IPS DF 6.9 (cell line): ENCODE measurements at places on chromosomes 12 and 14.

DNA sequence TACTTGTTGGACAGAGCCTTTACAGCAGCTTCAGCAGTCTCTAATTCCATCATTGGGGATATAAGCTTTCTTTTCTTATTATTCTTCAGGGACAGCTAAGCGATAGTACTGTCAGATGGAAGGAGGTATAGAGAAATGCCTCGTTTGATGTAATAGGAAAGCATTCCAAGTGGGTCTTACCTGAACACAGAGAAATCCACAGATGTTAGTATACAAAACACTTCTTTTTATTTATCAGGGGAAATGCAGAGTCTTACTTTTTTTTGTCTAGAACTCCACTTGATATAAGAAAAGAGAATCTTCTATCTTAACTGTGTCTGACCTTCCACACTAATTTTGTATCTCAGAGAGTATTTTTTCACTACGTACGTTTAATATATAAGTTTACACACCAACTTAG lies 1.9 kb downstream of the SYT1 start:
- DNase-seq, result no peak

GRCh38 chr14:45070215-45070614 lies 13.7 kb upstream of the PRPF39 start:
- no peak for DNase-seq

GRCh38 chr14:53516261-53516774 lies 363.2 kb upstream of the DDHD1 start:
- DNase-seq, result no peak

DNA sequence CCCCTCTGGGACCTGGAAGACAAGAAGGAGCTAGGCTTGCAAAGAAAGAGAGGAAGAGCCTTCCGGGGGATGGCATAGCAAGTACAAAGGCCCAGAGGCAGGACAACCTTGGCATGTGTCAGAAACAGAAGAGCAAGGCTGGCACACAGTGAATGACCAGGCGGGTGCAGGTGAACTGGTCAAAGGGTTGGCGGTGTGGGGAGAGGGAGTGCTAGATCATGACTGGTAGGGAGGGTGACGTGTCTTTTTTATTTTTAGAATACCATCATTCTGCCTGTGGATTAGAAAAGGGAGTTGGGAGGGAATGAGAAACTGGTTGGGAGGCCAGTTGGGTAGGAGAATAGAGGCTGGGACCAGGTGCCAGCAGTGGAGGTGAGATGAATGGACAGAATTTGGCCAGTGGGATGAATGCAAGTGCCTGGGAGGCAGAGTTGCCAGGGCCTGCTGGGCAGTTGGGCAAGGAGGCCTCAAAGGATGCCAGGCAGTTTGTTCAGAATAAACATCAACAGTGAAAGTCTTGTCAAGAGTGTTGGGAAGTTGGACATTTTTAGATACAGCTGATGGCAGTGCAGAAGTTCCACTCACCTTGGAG lies 168.3 kb downstream of the CACNA1C start:
- no peak for DNase-seq

GRCh38 chr14:36346052-36346451 lies 25.6 kb upstream of the MBIP start:
- DNase-seq, result no peak

DNA sequence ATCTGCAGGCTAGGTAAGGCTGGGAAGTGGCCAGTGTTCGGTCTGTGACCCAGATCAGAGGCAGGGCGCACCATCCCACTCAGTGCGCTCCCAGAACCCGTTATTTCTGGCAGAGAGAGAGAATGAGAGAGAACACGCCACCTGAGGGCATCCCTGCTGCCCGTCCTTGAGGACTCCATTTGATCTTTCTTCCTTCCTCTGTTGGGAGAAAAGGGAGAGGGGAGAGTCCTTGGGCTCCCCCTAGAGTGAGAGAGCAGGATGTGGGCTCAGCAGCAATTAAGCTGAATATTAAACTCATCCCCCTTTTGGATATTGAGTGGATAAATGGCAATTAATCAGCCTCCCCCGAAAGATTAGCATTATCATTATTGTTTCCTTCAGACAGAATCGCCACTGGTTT lies 70.6 kb downstream of the IFT43 start:
- peak; percentile 31 for DNase-seq

GRCh38 chr14:36665887-36666415 lies 4.3 kb downstream of the PAX9 start:
- no peak for DNase-seq

GRCh38 chr12:14532152-14532551 lies 35.5 kb downstream of the PLBD1 start:
- DNase-seq, result no peak

- no peak for DNase-seq
Measured at GRCh38 chr14:36916668-36917067, 255.0 kb downstream of the PAX9 start.

GRCh38 chr12:108779998-108780688 lies 48.8 kb upstream of the CORO1C start:
- no peak for DNase-seq

GRCh38 chr12:124519746-124520145 lies 47.7 kb downstream of the NCOR2 start:
- DNase-seq, result no peak

DNA sequence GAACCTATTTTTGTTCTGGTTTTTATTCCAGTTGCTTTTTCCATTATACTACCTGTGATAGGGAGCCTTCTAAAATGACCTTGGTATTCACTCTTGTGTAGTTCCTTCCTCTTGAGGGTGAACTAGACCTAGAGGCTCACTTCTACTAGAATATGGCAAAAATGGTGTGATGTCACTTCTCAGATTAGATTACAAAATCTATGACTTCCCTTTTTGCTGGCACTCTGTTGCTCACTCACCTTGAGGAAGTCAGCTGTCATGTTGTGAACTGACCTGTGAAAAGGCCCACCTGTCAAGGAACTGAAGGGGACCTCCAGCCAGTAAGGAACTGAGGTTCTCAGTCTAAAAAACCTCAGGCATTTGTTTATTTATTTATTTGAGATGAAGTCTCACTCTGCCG lies 5.7 kb downstream of the MIPOL1 start:
- DNase-seq, result no peak

GRCh38 chr12:121084229-121084628 lies 45.2 kb upstream of the OASL start:
- DNase-seq, result no peak

- no peak for DNase-seq
Measured at GRCh38 chr12:77599782-77600467, 230.8 kb upstream of the NAV3 start.

- DNase-seq, result no peak
Measured at GRCh38 chr12:105783983-105784947, 354.5 kb downstream of the NUAK1 start.

DNA sequence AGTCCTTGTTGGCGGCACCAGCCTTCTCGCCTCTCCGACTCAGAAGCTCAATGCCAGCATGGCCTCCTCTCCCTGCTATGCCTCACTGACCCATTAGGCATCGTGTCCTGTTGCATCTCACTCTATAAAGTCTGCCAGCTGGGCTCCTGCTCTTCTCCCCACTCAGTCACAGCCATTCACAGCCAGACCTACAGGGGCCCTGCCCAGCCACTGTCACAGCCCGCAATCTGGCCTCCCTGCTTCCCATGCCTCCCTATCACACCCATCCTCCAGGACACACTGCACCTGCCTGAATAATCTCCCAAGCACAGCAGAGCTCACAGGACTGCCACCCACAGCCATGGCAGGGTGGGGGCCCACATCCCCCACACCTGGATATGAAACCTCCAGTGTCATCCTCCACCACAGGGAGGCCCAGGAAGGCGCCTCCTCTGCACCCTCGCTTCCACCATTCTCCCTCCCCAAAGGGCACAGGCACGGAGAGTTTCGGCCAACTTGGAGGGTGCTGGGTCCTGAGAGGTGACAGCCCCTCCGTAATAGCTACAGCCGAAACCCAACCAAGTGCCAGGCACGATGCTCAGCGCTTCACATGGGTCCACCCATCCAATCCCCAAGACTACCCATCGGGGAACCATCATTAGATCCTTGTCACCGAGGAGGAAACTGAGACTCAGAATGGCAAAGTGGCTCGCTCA lies 370.3 kb downstream of the BCL11B start:
- no peak for DNase-seq

- no peak for DNase-seq
Measured at GRCh38 chr14:20622816-20623291, 18.6 kb downstream of the OR6S1 start.

- DNase-seq, result no peak
Measured at GRCh38 chr14:21436567-21437062, 19.3 kb downstream of the CHD8 start.

DNA sequence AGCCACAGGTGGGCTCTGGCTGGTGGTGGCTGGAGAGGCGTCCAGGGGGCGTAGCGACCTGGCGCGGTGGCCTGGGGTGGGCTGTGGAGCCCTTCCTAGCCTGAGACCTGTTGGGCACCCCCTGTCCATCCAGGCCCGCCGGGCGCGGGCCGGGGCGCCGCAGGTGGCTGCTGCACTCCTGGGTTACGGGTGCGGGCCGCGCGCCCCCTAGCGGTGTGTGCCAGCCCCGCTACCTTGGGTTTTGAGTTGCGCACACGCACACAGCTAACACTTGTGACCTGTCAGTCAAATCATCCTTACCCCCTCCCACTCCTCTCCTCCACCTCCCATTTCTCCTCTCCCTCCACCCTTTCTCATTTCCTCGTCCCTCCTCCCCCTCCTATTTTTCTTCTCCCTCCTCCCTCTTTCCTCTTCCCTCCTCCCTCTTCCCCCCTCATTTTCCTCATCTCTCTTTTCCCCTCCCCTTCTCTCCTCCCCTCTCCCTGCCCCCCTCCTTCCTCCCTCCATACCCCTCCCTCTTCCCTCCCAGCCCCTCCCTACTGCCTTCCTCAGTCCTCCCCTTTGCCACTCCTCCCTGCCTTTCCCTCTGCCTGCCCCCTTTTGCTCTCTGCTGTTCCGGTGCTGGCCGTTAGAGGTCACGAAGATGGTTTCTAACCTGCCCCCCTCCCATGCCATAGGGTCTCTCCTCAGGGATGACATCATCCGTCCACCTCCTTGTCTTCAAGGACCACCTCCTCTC lies 2.3 kb downstream of the MEG3 start:
- no peak for DNase-seq

- DNase-seq, result no peak
Measured at GRCh38 chr12:121505513-121505912, 75.3 kb downstream of the KDM2B start.

DNA sequence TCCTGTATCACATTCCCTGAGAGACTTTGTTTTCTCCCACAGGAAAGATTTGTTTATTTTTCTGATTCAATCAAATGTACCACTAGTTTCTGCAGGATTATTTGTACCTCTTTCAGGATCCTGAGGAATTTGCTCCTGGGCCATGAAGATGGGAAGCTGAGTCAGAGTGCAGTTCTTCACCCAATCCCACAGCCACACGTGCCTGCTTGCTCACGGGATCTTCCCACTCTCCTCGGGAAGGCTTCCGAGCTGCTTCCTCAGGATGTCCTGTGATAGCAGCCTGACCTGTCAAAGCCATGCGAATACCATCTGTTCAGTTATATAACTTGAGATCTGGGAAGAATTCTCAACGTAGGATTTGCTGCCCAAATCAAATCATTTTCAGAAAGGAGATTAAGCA lies 41.8 kb upstream of the HIF1A start:
- DNase-seq, result no peak

- DNase-seq, result no peak
Measured at GRCh38 chr12:86787419-86787818, 531.2 kb upstream of the MGAT4C start.

DNA sequence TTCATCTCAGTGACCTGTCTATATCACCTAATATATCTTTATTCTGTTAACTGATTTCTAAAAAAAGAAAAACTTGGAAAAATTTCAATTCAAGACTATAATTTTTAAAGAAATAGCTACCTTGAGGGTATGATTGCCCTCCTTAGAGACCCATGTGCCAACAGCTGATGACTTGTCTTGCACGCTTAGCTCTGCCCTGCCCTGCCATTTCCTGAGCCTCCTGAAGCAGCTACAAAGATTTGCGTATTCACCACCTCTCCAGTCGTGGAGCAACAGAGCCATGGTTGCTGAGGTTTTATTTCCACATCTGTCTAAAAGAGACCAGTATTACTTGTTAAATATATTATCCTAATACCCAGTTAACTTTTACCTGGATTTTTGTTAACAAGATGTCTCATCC lies 91.7 kb upstream of the ATF1 start:
- DNase-seq, result no peak

GRCh38 chr12:87025976-87026375 lies 769.8 kb upstream of the MGAT4C start:
- no peak for DNase-seq

GRCh38 chr12:85394065-85394464 lies 114.0 kb downstream of the ALX1 start:
- DNase-seq, result no peak

- peak; percentile 45 for DNase-seq
Measured at GRCh38 chr12:10364815-10365622, 24.8 kb downstream of the KLRK1 start.

- DNase-seq, result no peak
Measured at GRCh38 chr12:110726028-110726427, 16.7 kb downstream of the PPP1CC start.

DNA sequence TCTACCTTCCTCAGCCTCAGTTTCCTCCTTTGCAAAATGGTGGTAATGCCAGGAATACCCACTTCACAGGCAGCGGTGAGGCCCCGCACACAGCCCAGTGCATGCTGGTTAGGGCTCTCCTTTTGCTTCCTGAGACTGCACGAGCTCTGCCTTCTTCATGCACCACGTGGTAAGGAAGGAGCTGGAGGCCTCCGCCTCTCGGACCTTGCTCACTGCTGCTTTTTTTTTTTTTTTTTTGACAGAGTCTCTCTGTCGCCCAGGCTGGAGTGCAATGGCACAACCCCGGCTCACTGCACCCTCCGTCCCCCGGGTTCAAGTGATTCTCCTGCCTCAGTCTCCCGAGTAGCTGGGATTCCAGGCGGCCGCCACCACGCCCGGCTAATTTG lies 18.1 kb downstream of the TAMALIN start:
- no peak for DNase-seq

GRCh38 chr12:22851532-22851931 lies 226.6 kb downstream of the ETNK1 start:
- no peak for DNase-seq

GRCh38 chr12:122891661-122892525 lies 4.0 kb downstream of the VPS37B start:
- DNase-seq, result no peak

- DNase-seq, result no peak
Measured at GRCh38 chr12:123395236-123395635, 11.3 kb downstream of the KMT5A start.

- DNase-seq, result no peak
Measured at GRCh38 chr12:102522768-102523167, 42.4 kb upstream of the IGF1 start.

- no peak for DNase-seq
Measured at GRCh38 chr12:103758310-103759089, 82.5 kb downstream of the NT5DC3 start.

DNA sequence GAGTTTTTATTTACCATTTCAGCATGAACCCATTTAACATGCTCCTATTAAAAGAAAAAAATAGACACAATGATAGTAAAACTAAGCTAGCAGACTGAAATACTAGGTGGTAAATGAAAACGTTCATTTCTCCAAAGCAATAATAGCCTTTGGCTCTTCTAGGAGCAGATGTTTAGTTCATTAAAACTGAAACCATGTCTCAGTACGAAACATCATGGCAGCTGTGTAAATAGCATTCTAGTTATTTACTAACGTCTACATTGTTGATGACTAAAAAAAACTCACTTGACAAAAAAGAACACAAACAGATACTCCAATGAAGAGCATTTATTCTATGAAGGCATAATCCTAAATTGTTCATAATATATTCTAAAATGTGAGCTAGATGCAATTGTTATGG lies 17.9 kb downstream of the RECQL start:
- no peak for DNase-seq
